ENCODE measurements at places on chromosomes 5 and 9.

DNA sequence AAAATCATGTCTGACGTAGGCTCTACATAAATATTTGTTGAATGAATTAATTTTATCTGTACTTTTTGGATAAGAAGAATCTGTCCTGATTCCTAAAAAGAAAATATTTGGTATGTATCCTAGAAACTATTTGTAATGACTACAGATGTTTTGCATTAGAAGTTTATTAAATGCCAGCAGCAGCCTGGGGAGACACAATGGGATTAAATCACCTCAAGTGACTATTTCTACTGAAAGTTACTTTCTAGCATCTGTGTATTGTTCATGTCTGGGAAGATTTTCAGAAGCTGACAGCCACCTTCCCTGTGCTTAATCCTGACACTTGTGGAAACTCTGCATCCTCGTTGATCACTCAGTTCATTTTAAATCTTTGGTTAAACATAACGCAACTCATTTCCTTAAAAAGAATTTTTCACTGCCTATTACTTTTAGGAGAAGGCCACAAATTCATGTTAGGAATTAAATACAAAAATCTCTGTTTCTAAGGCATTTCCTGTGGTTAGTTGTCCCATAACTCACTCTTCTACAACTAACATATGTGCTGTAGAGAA, 209.3 kb upstream of the PPP1R2B start:
- no peak for DNase-seq

GRCh38 chr9:7507026-7507425, 292.6 kb downstream of the DMAC1 start:
- DNase-seq = no peak

DNA sequence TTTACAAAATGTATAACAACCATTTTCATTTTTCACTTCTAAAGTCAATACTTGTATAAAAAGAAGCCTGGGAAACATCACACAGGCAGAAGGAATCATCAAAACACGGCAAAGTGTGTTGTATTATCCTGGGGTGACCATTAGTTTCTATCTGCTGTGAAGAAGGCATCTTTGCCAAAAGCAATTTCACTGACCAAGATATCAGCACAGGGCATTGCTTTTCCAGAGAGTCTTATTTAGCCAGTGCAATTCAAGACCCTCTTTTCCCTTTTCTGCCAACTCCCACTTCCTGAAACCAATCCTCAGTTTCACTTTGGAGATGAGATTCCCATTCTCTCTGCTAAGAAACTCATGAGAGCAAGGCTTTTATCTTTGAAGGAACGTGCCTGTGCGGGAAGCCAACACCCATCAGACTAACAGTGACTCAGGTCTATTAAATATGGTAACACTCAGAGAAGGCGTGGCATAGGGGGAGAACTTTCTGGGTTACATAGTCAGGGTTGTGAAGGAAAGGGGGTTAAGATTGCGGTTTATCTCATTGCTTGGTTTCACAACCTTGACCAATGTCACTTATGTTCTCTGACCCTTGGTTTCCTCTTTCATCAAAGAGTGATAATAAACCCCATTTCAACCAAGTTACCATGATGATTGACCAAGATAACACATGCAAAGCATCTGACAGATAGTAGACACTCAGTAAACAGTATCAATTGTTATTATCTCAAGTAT, 666.9 kb upstream of the KLF4 start:
- DNase-seq = peak; percentile 53

DNA sequence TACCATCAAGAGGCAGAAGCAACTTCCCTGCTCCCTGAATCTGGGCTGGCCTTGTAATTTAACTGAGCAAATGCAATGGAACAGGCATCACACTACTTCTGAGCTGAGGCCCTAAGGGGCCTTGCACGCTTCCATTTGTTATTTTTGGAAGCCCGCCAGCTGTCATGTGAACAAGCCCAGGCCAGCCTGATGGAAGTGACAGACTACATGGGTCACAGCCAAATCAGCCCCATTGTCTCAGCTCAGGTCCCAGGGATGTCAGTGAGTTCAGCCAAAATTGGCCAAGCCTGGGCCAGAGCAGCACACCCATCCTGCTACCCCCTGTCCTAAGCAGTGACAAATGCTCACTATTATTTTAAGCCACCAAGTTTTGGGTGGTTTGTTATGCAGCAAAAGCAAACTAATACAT, 72.8 kb downstream of the PRRT1B start:
- no peak for DNase-seq

DNA sequence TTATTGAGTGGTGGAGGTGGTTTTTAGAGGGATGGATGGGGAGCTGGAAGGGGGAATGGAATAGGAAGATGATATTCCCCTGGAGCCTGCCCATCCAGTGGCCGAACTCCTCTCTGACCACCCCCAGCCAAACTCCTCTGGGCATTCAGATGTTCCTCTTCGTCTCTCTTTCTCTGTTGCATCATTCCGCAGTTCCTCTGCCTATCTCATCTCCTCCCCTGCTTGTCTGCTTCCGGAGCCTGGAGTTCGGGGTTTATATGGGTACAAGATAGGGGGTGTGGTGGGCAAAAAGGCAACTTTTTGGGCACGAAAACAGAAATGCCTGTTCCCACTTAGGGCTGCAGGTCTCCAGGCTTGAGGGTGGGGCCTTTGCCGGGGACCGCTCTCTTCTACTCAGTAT, 12.2 kb upstream of the CDK5RAP2 start:
- DNase-seq = no peak

GRCh38 chr9:37382982-37383357, 39.5 kb upstream of the GRHPR start:
- DNase-seq = no peak

- DNase-seq = no peak
These were observed 115.6 kb upstream of the RETREG1 start for GRCh38 chr5:16732356-16732755.

DNA sequence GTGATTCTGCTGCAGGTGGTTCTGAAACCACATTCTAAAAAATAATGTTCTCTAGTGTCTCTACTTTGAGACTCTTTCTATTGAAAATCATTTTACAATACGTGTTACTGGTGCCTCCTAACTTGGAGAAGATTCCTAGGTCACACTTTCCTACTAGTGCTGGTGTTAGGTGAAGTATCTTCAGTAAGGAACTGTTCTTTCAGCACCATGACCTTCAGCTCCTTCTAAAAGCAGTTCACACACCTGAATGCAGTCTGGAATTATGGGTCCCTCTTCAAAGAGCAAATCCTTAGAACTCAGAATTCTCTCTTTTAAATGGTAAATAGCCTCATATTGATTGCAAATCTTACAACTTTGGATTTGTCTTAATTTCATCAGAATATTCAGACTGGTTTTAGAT, 10.6 kb upstream of the DPYSL3 start:
- DNase-seq = no peak

DNA sequence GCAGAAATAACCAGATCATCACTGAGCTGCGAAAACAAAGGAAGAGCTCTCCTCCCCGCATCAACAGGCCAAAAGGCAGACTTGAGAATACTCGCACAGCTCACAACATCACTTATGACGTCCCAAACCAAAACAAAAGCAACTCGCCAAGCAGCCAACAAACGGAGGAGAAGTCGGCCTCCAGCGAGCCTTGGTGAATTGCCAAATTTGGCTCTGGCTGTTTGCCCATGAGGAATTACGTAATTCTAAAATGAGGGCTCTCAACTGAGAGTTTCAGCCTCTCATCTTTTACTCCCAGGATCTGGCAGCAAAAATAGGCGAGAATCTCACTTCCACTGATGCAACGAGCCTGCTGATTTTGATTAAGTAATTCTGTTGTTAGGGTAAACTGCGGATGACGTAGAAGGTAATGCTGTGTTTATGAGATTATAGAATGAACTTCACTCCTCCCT, 51.7 kb upstream of the SEMA6A start:
- DNase-seq = no peak

DNA sequence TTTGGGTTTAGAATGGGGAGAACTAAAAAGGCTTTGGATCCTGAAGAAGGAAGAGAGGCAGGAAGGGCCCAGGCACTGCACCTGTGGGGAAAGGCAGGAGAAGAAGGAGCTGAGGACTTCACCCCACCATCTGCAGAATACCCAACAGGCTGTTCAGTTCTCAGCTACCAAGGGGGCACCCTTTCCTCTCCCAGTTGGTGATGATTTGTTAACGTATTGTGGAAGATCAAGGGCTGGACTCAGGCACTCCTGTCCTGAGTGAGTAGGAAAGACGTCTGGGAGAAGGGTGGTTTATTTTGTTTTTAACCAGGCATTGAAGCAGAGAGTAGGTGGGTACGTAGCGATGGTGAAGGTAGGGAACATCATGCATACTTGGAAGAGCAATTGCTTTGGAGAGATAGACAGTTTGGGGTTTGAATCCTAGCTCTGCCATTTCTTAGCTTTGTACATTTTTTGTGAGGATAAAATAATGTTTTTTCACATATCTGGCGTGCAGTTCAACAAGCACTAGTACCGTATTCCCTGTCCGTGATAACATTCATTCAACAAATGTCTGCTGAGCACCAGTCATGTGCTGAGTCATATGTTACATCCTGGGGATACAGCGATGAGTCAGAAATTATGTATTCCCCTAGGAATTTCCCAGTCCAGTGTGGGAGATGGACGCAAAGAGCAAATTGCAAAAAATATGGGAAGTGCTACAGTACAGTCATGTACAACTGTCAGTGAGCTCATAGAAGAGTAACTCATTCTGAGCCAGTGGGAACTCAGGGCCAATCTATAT, 2.1 kb downstream of the MSANTD3 start:
- DNase-seq = peak; percentile 98

DNA sequence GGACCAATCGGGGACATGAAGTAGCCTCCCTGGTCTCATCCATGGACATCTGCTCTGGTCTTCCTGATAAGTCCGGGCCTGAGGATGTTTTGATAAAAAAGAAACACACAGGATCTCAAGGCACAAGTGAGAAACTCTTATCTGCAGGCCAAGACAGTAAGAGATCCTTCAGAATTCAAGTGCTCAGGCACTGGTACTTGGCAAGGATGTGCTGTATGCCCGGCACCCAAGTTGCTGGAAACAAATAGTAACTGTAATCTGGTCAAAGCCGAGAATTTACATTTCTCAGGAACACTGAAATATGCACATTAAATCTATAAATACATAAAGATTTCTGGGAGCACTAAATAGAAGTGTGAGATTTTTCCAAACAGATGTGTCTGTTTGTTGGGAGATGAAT, 165.7 kb downstream of the SPOCK1 start:
- DNase-seq = no peak

DNA sequence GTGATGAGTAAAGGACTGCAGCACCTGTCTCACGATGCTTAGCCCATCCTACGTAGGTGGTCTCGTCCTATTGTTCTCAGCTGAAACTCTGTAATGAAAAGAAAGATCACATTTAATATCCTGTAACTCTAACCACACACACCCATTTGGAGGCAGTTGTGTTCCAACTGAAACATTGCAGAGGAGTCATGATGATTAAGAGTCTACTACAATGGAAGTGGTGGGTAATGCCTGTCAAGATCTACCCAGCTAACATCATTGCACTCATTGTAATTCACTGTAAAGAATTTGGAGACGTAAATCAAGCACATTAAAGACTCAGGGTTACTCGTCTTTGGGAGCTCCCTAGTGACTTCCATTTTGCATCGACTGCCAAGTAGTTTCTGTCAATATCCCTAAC, 106.0 kb upstream of the PTPN3 start:
- no peak for DNase-seq

DNA sequence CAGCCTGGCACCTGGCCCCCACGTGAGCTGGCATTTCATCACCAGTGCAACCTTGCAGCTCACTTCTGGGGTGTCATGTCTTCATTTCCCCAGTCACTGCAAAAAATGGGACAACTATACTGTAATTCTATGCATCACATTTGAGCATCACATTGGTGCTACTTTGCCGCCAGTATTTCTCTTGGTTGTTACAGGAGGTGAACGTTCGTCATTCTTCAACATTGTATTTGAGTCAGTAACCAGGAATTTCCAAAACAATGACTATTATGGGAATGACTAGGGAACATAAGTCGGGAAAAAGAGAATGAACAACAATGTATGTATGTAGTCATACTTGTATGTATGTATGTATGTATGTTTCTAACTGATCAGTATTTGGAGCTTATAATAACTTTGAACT, 1278.0 kb downstream of the EFNA5 start:
- no peak for DNase-seq

- DNase-seq = no peak
These were observed at the start of gene PTPRD for GRCh38 chr9:10612641-10613398. Gene PTPRD, minus strand, starts transcription at chr9:10613002.

GRCh38 chr5:107985144-107985543, 314.4 kb upstream of the EFNA5 start:
- no peak for DNase-seq

GRCh38 chr5:124876983-124877382, 130.5 kb upstream of the ZNF608 start:
- DNase-seq = no peak

DNA sequence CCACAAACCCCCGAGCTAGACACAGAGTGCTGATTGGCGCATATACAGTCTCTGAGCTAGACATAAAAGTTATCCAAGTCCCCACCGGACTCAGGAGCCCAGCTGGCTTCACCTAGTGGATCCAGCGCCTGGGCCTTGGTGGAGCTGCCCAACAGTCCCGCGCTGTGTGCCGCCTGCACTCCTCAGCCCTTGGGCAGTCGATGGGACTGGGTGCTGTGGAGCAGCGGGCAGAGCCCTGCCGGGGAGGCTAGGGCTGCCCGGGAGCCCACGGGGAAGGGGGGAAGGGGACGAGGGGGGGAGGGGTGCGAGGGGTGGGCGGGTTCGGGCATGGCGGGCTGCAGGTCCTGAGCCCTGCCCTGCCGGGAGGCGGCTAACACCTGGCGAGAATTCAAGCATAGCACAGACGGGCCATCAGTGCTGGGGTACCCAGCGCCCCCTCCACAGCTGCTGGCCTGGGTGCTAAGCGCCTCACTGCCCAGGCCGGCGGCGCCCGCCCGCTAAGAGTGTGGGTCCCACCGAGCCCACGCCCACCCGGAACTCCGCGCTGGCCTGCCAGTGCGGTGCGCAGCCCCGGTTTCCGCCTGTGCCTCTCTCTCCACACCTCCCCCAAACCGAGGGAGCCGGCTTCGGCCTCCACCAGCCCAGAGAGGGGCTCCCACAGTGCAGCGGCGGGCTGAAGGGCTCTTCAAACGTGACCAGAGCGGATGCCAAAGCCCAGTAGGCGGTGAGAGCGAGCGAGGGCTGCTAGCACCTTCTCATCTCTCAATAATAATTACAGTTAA, 391.2 kb upstream of the NUDT12 start:
- DNase-seq = no peak

- peak; percentile 51 for DNase-seq
These were observed 41.9 kb downstream of the GPBP1 start for GRCh38 chr5:57215629-57216195.

DNA sequence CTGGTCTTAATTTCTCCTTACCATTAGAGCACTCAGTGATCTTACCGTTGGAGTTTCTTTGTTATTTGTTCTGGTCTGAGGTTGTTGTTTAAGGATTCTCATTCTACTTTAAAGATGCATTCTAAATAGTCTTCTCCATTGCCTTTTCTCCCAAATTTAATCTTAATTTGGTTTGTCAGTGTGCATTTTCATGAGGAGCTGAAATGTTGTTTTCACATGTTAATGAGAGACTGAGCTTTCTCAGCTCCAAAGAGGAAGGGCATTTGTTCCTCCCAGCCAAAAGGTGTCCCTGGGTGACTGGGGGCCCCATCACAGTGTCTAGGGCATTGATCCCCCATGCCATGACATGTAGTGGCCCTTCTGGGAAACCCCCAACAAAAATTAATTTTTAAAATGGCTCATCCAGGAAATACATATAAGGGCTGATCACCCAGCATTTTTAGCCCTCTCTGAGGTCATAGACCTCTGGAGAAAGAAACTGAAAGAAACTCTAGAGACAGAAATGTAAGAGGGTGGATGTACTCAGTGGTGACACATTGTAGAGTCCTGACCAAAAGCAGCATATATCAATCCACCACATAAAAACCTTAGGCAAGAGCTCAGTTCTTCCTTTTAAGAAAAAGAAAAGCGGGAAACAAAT, 240.4 kb upstream of the RAI14 start:
- DNase-seq = no peak

GRCh38 chr9:96082516-96083232, 207.2 kb downstream of the ERCC6L2 start:
- DNase-seq = no peak
